ENCODE measurements at places on chromosomes 1 and 21.

DNA sequence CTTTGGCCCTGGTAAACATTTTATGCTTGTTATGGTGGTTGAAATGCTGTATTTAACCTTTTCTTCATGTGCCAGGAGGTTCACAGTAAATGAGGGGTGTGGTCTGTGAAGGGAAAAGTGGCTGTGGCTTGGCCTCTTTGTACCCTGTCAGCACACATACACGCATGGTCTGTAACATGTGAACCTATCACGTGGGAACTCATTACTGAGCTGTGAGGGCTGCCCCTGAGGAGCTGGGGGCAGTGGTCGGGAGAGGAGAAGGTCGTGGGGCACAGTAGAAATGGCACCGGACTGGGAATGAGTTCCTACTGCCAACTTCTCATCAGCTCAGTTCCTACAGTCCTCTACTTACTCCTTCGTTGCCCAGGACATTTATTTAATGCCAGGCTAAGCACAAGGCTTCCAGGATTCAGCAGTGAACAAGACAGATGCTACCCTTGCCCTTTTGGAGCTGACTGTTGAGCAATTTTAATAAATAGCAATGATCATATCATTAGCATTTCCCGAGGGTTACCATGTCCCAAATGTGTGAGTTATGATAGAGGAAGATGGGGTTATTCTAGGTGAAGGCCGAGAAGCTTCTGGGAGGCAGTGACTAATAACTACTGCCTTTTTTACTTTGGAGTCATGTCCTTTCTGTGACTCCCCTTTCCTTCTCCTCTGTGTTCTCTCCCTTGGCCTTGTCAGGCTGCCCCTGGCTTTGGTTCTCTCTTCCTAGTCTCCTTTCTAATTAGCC lies 38.8 kb downstream of the DDR2 start:
- DNase-seq: no peak

DNA sequence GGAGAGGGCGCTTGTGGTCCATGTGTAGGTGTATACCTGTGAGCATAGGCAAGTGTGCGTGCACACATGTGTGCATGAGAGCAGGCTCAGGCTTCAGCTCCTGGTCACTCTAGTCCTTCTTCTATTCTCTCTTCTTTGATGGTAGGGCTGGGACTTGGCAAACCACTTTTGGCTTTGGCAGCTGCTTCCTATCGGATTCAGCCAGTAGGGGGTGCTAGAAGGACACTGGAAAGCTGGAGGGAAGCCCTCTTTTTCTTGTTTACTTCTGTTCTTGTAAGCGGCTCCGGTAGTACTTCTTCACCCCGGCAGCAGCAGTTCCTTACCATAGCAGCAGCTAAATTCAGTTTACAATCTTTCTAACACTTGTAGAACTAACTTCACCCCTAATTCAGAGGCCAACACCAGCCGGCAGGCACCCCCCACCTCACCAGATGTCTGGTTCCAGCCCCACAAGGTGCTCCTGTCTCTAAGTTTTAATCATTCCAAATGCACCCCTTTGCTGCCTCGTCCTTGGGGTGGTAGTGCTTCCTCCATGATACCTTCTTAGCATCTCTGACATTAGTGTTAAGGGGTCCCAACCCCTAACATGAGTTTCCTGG lies 25.1 kb downstream of the NENF start:
- peak; percentile 58 for DNase-seq

DNA sequence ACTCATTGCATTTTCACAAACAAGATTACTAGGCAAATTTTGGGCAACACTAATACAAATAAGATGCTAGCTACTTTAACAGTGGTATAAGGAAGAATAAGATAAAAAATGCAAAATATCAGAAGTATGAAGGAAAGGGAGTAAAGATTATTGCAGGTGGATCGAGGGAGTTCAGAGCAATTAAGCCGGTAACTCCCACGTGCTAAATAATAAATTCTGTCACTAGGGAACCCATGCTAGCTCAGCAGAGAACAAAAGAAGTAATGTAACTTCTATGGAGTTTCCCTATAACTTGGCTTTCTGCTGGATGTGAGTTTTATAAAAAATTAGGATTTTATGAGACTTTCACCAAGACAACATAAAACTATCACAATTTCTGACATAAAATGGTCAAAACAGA lies 470.5 kb upstream of the RGS18 start:
- DNase-seq: no peak

DNA sequence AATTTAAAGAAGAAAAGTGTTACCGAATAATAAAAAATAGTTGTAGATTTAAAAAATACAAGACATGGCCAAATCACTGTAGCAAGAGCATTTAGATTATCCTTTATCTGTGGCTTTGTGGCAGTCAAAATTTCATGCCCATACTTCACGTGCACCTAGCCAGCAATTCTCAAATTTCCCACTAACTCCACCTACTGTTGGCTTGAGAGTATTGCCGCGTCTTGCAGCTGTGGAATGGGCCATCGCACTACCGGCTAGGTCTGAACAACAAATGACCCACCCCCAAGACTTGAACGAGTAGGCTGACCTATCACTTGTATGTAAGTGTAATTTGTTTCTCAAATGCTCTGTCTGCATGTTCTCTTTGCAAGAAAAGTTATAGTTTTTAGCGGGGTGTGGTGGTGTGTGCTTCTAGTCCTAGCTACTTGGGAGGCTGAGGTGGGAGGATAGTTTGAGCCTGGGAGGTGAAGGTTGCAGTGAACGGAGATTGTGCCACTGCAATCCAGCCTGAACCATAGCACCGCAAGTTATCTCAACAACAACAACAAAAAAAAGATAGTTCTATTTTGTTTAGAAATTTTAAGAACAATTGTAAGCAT lies 4.1 kb downstream of the KRTAP13-4 start:
- peak; percentile 2 for DNase-seq

DNA sequence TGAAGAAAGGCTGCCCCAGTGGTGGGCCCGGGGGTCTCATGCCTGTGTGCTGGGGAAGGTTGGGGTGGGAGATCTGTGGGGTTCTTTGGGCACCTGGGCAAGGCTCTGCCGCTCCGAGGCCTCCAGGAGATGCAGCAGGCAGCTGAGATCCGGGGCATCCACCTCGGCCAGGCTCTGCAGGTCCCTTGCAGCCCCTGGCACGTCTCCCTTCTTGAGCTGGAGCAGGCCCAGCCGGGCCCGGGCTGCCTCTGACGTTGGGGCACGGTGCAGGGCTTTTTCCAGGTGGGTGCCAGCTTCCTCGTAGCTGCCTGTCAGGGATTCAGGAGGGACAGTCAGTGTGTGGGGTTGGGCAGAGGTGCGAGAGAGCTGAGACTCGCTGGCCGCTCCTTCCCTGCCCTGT lies 11.4 kb upstream of the MMEL1 start:
- no peak for DNase-seq

DNA sequence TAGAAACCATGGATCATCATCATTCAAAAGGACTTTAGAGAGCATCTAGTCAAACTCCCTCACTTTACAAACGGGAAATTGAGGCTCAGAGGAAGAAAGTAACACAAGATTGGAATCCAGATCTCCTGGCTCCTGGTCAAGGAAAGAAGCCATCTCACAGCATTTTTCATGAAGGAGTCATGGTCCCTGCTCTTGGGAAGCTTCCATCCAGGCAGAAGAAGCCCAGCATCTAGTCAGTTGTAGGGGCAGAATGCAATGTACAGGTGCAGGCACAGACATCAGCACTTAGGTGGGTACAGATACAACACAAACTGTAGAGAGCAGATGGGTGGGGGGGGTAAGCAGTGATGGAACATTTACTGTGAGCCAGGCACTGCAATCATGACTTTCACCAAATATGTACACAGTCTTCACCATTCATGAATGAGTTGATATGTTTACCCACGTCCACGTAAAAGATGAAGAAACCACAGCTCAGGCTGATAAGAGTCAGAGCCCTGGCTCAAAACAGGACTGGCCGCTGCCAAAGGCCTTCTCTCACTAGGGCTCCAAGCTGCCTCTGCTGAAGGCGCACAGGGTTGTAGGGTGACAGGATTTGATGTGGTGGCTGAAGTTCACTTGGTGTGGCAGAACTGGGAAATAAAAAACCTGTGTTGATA lies 44.0 kb downstream of the OPTC start:
- DNase-seq: peak; percentile 6

DNA sequence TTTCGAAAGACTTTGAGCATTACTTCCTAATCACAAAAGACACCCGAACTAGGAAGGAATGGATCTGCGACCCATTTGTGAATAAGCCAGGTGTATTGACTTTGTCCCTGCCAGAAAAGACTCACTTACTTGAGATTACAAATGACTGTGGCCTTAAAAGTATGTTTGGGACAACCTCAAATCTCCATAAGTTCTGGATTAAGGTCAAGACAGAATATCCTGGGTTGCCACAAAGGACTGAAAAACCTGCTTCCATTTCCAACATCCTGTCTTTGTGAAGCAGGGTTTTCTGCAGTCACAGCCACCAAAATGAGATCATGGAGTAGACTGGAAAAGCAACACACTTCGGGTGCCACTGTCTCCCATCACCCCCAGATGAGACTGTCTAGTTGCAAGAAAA lies 537.4 kb upstream of the ZRANB2 start:
- DNase-seq: no peak

DNA sequence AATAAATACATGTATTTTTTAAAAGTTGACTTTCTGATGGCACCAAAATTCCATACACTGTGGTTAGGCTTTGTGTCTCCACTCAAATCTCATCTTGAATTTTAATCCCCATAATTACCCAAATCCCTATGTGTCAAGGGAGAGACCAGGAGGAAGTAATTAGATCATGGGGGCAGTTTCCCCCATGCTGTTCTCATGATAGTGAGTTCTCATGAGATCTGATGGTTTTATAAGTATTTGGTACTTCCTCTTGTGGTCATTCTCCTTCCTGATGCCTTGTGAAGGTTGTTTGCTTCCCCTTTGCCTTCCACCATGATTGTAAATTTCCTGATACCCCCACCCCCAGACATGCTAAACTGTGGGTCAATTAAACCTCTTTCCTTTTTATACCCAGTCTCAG lies 1218.4 kb upstream of the PRMT6 start:
- DNase-seq: no peak

DNA sequence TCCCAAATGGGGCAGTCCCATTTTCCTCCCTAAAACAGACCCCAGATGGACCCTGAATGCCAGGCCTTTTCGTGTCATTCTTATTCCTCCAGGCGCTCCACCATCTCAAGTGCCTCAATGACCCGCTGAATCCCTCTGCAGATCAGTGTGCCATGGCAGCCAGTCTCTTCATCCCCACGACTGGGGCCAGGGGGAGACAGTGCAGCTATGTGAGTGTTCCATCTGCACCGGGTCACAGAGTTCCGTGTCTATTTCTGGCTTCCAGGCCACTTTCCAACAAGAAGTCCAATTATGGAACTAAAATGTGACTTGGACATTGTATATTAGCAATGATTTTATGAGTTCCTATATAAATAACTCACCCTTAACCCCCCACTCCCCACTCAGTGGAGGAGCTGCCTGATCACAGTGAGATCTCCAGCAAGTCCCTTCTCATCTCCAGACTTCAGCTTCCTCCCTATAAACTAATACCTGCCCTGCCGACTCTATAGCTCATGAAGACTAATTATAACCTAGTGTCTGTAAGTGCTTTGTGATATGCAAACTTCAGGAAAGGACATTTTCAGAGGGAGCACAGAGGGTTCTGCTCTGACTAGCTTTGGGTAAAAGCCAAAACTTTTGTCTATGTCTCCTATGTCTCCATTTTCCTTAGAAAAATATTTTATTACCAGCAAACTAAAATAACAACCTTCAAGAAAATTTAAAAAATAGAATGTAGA lies 56.3 kb upstream of the NFASC start:
- DNase-seq: no peak

GRCh38 chr1:17195731-17196130 lies 9.2 kb upstream of the PADI1 start:
- DNase-seq: no peak

DNA sequence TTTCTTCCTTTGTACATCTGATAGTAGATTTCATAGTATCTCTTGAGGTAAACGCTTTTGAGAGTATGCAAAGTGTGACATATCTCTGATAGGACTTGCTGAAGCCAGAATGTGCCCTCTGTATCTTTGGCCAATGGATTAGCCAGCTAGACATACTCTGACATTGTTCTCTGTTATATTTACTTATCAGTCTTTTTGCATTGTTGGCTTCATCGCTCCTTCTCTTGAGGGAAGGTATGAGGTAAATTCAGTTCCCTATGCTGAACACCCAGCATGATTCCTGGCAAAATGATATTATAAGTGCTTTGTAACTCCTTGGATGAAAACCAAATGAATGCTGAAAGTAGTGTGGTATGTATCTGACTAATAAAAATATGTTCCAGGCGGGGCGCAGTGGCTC lies 163.2 kb upstream of the CACYBP start:
- no peak for DNase-seq

DNA sequence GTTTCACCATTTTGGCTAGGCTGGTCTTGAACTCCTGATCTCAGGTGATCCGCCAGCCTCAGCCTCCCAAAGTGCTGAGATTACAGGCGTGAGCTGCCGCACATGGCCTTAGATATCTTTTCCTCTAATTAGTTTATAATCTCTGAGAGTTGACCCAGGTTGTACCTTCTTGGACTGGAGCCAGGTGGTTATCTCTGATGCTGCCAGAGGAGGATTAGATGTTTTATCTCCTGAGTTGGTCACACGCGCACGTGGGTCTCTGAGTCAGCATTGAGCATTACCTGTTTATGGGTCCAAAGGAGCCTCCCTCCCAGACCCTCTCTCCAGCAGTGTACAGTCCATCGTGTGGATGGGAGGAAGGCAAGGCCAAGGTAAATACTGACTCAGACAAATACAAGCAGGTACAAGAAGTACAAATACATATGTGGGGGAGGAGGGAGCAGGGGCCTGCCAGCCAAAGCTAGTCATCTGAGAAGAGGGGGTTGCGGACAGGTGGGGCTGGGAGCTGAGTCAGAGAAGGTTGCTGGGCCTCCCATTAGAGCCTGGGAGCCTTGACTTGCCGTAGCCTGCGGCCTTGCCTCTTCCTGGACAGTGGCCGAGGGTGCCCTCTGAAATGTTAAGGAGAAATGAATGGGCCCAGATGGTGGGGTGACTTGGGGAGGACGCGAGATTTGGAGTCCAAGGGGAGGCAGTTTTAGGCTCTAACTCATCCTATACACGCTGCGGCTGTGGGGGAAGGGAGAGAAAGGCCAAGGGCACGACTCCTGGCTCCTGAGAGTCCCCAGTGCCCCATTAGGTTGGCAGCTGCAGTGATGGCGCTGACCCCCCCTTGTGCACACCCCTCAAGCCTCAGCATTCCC lies 13.1 kb downstream of the IL6R start:
- DNase-seq: peak; percentile 40

- DNase-seq: no peak
Observed at GRCh38 chr1:81558291-81559076, 242.2 kb upstream of the ADGRL2 start.

DNA sequence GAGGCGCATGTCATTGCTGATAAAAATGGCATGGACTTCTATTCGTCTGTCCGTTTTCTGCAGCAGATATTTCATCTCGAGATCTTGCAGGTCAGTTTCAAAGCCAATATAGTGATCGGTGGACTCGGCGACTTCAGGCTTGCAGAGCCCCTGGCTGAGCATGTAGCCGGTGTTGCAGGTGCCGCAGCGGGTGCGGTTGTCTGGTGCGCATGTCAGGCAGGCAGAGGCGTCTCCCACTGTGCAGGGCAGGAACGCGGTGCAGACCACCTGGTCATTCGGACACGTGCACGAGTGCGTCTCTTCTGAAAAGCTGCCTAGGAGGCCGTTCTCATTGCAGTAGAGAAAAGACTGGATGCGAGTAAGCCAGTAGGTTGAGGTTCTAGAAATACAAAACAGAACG lies 378.9 kb downstream of the BRINP3 start:
- no peak for DNase-seq

- no peak for DNase-seq
Observed at GRCh38 chr1:116252271-116252670, 120.8 kb upstream of the ATP1A1 start.
